ENCODE measurements at places on chromosomes 7 and 10.

DNA sequence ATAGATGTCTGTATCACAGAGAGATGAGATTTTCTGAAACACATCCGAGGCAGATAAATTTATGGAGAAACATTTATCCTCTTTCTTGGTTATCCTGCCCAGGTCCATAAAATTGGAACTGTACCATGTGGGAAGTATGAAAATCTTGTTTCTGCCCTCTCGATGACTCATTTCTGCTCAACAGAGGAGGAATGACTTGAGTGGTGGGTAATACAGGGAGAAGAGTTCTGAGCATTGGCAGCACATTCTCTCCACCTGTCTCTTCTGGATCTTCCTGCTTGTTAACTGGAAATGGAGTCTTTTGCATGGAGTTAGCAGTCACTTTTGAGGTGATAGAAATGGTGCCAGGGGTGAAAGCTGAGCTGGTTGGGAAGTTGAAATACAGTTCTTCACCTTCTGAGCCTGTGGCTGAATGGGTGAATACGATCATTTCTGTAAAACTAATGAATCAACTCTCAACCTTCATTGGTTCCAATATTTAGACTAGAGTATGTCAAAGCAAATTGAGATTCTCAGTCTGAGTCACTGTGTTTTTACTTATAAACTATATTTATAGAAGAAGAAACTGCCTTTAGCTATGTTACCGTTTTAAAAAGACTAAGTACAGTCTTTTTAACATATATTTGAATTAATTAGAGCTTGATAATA is 945.5 kb downstream of the SORCS3 start:
- no peak for DNase-seq

DNA sequence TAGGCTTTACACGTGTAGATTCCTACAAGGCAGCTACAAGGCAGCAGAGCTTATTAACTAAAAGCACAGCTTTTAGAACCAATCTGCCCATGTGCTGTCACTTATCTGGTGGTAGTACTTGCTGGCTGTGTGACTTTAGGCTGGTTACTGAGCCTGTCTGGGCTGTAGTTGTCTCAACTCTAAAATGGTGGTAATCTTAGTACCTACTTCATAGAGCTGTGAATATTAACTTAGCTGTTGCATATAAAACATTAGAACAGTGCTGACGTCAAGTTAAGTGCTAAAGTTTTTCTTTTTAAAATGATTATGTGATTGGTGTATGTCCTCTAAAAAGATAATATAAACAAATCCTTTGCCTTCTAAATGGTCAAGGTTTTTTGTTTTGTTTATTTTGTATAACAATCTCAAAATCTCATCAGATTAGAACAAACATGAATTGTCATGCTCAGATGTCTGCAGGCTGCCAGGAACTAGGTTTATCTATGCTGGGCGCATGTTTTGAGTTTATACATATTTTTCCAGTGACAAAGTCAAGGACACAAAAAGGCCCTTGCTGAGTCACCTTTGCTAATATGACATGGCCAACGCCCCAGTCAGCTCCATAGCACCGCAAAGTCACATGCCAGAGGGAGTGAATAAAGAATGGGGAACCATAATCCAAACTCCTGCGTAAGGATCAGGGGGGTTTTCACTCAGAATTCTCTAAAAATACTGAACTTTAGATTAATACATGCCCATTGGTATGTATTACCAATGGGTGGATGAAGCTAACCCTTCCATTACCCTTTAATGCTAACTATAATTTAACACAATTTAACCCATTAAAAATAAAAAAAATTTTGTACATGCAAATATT is 39.8 kb upstream of the ARL4A start:
- no peak for DNase-seq

DNA sequence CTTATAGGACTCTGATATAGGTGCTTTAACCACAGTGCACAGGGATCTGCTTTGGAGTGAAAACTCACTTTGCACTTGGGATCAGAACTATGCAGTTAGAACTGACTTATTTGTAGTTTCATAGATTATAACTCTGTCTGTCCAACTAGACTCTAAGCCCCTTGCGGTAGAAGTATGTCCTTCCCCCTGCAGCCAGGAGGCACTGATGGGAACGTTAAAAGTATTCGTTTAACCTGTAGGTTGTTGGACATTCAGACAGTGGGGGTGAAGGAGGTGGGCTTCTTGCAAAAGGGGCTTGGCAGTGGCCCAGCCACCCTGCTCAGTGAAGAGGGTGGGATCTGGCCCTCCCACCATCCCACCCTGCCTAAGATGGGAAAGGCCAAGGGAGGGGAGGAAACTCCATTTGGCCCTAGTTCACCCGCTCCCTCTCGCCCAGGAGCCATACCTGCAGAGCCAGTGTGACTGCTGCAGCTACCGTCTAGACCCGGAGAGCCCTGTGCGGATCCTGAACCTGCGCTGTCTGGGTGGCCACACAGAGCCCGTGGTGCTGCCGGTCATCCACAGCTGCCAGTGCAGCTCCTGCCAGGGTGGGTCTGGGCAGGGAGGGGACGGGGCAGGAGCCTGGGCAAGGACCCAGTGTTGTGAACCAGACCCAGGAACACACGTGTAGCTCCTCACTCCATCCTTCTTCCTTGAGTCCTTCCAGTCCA is 5.7 kb upstream of the ZNF862 start:
- DNase-seq = no peak

- no peak for DNase-seq
Observed at GRCh38 chr7:70580161-70580560, 551.8 kb upstream of the GALNT17 start.

- no peak for DNase-seq
Observed at GRCh38 chr7:82106201-82106600, 336.4 kb upstream of the HGF start.

DNA sequence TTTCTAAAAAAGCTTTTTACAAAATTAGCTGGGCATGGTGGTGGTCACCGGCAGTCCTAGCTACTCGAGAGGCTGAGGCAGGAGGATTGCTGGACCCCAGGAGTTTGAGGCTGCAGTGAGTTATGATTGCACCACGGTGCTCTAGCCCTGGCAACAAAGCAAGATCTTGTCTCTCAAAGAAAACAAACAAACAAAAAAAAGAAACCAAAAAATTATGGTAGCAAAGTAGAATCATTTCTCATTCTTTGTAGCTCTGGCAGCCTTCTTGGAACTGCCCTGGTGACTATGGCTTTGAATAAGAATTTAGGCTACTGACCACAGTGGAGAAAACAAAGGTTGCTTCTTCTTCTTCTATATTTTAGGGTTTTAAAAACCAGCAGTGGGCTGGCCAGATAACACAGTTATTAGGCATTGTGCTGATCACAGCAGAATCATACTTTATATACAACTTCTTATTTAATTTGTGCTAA is 41.9 kb upstream of the PRKAR2B start:
- no peak for DNase-seq

GRCh38 chr10:96270571-96270970 is 798 bp downstream of the BLNK start:
- DNase-seq = no peak

- DNase-seq = no peak
Observed at GRCh38 chr10:132497861-132498561, 39.6 kb upstream of the INPP5A start.

GRCh38 chr7:105819559-105819958 is 56.8 kb downstream of the ATXN7L1 start:
- no peak for DNase-seq

Data from AG04450 (cell line).